Left cardiac atrium (tissue), 4 donors: ENCODE measurements at places on chromosomes 3 and 15. TPM values are rescaled to one million over a fixed set of nuclear protein-coding genes. Genes with fewer than 3 reads are reported as not detected.

CD200R1 gene
- 1.1 TPM for total RNA-seq

LNP1 gene
- total RNA-seq, result 3.1 TPM

CSPG4 gene
- 16.8 TPM for total RNA-seq

GRK7 gene
- not detected for total RNA-seq

P3H2 gene
- total RNA-seq, result 1.6 TPM

LRRIQ4 gene
- not detected for total RNA-seq

CKMT1A gene
- 1.7 TPM for total RNA-seq

TUSC7 gene
- total RNA-seq, result not detected

HEXA gene
- total RNA-seq, result 82.3 TPM

SERPINI2 gene
- total RNA-seq, result 1.1 TPM

MYZAP gene
- total RNA-seq, result 429 TPM

NEK11 gene
- total RNA-seq, result 2.3 TPM

ADIPOQ gene
- 125 TPM for total RNA-seq

KLHL40 gene
- total RNA-seq, result 0.86 TPM

THSD4 gene
- 68.3 TPM for total RNA-seq

SV2B gene
- total RNA-seq, result 1.2 TPM

RBP2 gene
- total RNA-seq, result not detected

SOX14 gene
- not detected for total RNA-seq

ADPRH gene
- 10.8 TPM for total RNA-seq

MEIS2 gene
- total RNA-seq, result 21.5 TPM

SAMD7 gene
- not detected for total RNA-seq

PPP1R14D gene
- total RNA-seq, result not detected

CCDC54 gene
- not detected for total RNA-seq

NRG4 gene
- not detected for total RNA-seq

IGSF10 gene
- total RNA-seq, result 2.5 TPM

ZCWPW2 gene
- total RNA-seq, result 3.0 TPM

FES gene
- total RNA-seq, result 29.2 TPM

BLM gene
- total RNA-seq, result 13.8 TPM

SQOR gene
- 29.0 TPM for total RNA-seq

CCRL2 gene
- total RNA-seq, result 3.1 TPM

C3orf70 gene
- total RNA-seq, result 3.1 TPM

THRB gene
- total RNA-seq, result 15.4 TPM

ACKR2 gene
- 2.2 TPM for total RNA-seq

ARRDC4 gene
- total RNA-seq, result 20.1 TPM

STRIT1 gene
- not detected for total RNA-seq

CHRD gene
- 7.2 TPM for total RNA-seq

NUSAP1 gene
- 4.6 TPM for total RNA-seq

GABRR3 gene
- not detected for total RNA-seq

CTNNB1 gene
- total RNA-seq, result 207 TPM

SKOR1 gene
- total RNA-seq, result 0.09 TPM

ST6GAL1 gene
- total RNA-seq, result 67.1 TPM

AHSG gene
- 0.15 TPM for total RNA-seq

KCNAB1 gene
- 2.6 TPM for total RNA-seq
